ENCODE measurements at places on chromosomes 1 and 21. TPM values are rescaled to one million over a fixed set of nuclear protein-coding genes. Genes with fewer than 3 reads are reported as not detected.

ZBTB8A gene
- total RNA-seq, result 3.4 TPM

RHBG gene
- not detected for total RNA-seq

SLC50A1 gene
- 8.2 TPM for total RNA-seq

DNA sequence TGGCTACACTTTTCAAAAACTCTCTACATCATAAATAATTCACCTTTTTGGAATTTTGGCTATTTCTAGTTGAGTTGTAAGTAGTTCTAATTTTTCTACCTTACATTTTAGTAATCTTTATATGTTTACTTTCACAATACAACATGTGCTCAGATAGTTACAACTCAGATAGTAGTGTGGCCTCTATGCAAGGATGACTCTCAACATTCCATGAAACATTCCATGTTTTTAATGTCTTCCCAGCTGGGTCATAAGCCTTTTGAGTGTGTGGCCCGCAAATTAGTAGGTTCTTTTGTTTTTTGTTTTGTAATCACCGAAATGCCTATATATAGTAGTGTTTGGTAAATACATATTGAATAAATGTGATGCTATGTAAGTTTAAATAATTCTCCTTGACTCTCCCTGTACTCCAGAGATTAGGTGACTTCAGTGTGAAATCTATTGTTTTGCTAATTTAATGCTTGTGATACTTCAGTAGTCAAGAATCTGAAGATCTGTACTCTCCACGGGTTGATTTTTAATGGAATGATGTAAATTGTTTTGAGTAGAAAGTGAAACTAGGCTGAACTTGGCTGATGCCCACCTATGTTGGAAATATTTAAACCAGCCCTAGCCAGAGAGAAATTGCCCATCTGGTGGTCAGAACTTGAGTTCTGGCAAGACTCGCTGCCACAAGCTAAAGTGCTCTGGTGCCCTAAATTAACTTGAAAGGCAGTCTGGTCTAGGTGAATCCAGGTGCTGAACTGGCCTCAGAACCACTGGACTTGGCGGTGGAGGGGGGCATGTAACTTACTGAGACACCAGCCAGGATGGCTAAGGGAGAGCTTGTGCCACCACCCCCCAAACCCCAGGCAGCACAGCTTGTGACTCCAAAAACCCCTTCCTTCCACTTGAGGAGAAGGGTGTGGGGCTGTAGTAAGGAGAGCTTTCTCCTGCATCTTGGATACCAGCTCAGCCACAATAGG lies 165.6 kb downstream of the USP25 start:
- DNase-seq, result no peak

- no peak for DNase-seq
These were observed 23.8 kb downstream of the PMVK start for GRCh38 chr1:154912755-154913154.

DNA sequence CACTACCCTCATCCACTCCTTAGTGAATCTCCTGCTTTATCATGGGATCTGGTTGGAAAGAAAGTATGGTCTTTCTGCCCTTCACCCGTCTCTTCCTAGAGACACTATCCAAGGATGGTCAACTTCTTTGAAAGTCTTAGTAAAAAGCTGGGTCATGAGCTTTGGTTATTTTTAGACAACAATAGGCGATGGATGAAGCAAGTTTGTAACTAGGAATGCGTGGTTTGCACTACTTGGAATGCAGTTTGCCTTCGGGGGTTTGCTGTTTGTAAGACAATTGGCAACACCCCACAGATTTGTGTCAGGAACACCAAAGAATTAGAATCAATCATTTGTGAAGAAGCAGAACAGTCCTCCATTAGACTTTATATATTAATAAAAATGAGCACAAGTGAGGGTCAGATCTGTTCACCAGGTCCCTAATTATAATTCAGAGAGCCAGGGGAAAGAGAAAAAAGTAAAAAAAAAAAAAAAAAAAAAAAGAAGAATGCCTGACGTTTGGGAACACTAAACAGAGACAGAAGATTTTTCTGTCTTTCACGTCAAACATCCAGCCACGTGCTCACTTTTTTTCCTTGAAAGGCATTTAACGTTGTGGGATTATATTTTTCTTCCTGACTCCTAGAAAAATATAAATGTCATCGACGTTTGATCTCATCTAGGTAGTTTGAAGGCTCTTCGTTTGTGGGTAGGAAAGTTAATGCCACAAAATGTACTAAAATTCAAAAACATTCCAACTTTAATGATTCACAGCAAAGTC lies 60.7 kb upstream of the BTG3 start:
- no peak for DNase-seq

DNA sequence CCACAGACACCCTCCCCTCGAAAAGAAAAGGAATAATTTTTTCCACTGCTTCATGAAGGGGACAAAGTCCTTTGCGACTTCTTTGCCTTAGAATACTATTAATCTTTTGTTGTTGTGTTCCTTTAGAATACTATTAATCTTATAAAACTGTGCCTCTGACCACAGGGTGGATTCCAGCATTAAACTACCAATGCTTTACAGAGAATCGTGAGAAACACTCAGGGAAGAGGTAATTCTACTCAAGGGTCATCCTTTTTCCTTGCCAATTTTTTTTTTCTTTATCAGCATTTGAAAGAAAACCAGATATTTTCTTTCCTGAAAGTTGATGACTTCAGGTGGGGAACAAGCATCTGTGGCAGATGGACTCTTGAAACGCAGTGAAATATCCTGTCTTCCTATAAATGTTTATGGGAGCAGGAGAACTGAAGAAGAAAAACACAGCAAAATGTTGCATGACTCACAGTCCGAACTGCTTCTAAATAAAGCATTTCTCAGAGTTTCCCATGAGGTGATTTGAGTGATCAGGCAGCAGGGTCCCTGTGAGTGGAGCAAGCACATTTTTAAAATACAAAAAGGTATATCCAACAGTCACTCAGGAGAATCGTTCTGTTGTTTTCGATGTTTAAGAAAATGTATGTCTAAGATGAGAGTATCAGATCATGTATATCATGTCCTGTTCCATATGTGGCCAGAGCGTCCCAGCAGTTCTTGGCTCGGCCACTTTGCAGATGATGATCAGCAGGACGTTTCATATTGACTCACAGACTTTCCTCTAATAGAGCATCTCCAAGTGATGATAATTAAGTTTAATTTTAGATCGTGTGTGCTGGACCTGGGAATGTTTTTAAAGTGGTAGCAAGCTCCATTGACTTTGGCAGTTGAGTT lies 154.2 kb upstream of the RUNX1 start:
- no peak for DNase-seq

DNA sequence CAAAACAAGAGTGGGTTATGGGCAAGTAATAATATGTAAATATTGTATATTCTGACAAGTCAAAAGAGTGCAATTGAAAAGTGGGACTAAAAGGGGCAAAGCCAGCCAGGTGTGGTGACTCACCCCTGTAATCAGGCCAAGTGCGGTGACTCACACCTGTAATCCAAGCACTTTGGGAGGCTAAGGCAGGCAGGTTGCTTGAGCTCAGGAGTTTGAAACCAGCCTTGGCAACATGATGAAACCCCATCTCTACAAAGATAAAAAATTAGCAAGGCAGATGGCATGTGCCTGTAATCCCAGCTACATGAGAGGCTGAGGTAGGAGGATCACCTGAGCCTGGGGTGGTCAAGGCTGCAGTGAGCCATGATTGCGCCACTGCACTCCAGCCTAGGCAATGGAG lies 304.0 kb downstream of the HHIPL2 start:
- DNase-seq, result no peak

CNIH3 gene
- 1.1 TPM for total RNA-seq

AHCTF1 gene
- 20.8 TPM for total RNA-seq

- no peak for DNase-seq
These were observed 112.5 kb upstream of the KCNK2 start for GRCh38 chr1:214970016-214970415.

C1orf115 gene
- total RNA-seq, result 14.2 TPM

TNFRSF9 gene
- total RNA-seq, result not detected

DNA sequence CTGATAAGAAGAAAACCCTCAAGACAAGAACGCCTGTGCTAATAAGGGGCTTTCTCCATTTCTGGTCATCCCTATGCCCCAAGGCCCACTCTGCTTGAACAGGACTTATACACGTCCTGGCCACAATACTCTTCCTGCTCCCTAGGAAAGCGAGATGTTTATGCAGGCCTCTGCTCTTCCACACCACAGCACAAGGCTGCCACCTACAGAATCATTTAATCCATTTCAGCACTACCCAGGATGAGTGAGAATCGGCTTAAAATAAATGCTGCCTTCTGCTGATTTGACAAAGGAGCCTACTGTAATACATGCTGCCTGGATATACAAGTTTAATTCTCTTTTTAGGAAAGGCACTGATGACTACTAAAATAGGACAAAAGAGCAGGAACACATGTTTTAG lies 29.4 kb downstream of the FRRS1 start:
- no peak for DNase-seq
